HCEC 1CT (cell line): ENCODE measurements at places on chromosomes 2 and 18.

- no peak for DNase-seq
These were observed 236.8 kb downstream of the GRB14 start for GRCh38 chr2:164384434-164384833.

DNA sequence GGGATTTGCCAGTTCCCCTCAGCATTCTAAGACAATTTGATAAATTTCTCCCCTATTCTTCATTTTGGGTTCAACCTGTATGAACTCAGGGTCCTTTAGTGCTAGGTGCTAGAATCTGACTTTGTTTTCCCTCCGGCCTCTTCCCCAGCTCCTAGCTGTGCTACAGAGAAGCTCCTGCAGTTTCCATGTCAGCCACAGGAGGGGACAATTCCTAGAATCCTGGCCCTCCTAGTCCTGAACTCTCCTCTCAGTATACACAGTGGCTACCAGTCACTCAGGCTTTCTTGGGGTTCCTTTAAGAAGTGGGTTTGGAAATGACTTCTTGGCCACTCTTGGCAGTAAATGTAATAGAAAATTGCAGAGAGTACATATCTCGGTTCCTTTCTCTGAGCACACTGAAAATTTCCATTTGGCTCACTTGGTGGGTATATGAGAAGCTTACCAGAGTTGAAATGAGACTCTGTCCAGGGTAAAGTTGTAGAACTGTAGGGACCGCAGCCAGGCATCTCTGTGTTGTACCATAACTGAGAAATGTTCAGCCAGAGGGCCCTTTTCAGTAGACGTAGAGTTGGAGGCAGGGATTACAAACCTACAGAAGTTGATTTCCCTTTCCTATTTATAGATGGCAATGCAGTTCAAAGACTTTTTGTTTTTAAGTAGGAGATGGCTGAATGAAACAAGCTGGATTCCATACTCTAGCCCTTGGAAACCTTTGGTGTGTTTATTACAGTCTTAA, 5.0 kb upstream of the CHST10 start:
- DNase-seq: peak; percentile 41

- peak; percentile 25 for DNase-seq
These were observed 162.3 kb downstream of the ARHGAP28 start for GRCh38 chr18:6891788-6892187.

DNA sequence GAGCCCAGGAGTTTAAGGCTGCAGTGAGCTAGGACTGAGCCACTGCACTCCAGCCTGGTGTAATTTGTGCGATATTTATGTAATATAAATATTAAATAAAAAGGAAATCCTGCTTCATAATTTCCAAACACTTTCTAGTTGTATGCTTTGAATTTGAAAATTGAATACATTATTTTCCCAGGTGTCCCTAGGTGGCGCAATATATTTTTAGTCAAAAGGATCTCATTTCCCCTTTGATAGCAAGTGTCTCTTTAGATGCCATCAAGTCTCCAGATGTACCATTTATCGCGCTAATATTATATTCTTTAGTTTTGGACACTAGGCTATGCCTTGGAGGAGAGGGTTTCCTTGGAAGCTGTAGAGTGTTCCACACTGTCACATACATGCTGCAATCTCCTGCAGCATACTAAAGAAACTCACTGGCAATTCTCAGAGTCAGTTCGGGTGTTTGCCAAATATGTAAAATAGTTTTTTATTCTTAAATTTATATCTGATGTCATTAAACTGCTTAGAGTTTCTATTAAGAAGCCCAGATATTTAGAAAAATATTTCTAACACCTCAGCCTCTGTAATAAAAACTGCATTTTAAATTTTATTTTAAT, 5.6 kb upstream of the WDR7 start:
- DNase-seq: peak; percentile 17

DNA sequence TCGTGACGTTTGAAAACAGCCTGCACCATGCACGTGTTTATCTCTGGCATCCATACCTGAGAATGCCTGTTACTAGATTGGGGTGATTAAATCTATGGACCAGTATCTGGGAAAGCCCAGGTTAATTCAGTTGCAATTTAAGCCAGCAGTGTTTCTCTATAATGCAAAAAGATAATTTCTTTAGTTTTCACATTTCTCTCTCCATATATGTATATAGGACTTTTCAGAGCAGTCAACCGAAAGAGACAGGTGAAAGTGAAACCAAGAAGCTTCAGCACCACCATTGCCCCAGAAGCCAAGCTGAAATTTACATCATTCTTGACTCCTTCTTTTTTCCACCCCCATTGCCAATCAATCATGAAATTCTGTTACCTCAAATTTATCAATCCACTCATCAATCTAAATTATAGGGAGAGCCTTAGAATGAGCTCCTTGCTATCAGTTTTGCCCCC, 2.7 kb upstream of the LRP2 start:
- no peak for DNase-seq

DNA sequence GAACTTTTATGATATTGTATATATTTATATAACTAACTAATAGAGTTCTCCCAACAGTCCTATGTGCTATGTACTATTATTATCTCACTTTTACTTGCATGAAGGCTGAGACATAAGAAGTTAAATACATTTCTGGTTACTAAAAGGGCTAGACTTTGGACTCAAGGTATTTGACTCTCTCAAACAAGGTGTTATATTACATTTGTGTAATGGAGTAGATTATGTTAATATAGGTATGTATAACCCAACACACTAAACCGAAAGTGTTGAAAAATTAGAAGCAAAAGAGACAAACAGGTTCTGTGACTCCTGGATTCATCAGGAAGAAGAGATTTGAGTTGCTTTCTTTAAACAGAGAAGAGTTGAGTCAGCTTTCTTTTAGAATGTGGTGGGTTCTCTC, 733.6 kb upstream of the ZEB2 start:
- no peak for DNase-seq

DNA sequence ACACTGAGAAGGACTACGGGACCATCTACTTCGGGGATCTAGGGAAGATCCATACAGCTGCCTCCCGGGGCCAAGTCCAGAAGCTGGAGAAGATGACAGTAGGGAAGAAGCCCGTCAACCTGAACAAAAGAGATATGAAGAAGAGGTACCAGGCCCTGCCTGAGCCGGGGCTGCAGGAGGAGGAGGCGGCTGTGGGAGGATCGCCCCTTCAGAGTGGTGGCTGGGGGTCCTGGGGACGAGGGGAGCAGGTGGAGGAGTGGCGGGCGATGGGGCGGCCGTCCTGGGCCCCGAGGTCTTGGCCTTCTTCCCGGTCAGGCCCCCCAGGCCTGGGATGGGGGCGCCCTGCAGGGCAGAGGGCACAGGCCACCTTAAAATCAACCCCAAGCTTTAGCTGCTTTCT, 524 bp downstream of the ANKRD30B start:
- DNase-seq: no peak

GRCh38 chr18:63552581-63552980, 10.4 kb downstream of the SERPINB12 start:
- peak; percentile 9 for DNase-seq

GRCh38 chr2:191789796-191790195, 57.1 kb downstream of the CAVIN2 start:
- no peak for DNase-seq

GRCh38 chr2:237482485-237482884, 4.6 kb upstream of the MLPH start:
- no peak for DNase-seq

- DNase-seq: peak; percentile 34
These were observed 631 bp downstream of the GYPC start for GRCh38 chr2:126656431-126657147.

GRCh38 chr2:199922856-199923255, 11.8 kb downstream of the C2orf69 start:
- DNase-seq: no peak

GRCh38 chr2:10559101-10559500, 111.0 kb upstream of the ODC1 start:
- no peak for DNase-seq

GRCh38 chr2:151472966-151473365, 63.3 kb downstream of the RIF1 start:
- DNase-seq: no peak

- no peak for DNase-seq
These were observed 58.3 kb downstream of the LAMA1 start for GRCh38 chr18:7059276-7059675.

DNA sequence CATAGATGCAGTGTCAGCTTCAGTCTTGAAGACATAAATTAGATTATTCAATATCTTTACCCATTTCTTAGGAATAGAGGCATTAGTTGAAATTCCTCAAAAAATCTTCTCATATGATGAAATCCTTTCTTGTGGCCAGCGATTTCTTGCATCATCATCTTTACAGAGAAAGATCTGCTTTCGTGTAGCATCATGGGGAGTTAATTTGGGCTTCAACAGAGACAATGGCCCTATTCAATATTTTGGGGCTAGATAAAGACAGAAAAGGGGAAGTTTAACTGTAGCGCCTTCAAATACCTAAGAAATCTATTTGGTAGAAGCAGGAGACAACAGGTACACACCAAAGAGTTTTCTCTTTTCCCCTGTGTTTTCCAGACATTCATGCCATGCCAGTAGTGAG, 73.8 kb downstream of the TGFA start:
- DNase-seq: no peak
